ENCODE measurements at places on chromosomes 1 and 21. TPM values are rescaled to one million over a fixed set of nuclear protein-coding genes. Genes with fewer than 3 reads are reported as not detected.

Gene PKP1
- 68.9 TPM for total RNA-seq

Gene CSF1
- total RNA-seq = 6.6 TPM

Gene COG2
- 17.7 TPM for total RNA-seq

Gene CD101
- 0.46 TPM for total RNA-seq

Gene HORMAD1
- not detected for total RNA-seq

Gene SIK1
- 5.0 TPM for total RNA-seq

Gene PDE9A
- 0.19 TPM for total RNA-seq

Gene TTLL10
- total RNA-seq = not detected

Gene XCL1
- not detected for total RNA-seq

Gene ANKRD34A
- total RNA-seq = 0.70 TPM

Gene ADAMTS5
- not detected for total RNA-seq

Gene OR2T11
- not detected for total RNA-seq

Gene BSND
- total RNA-seq = not detected

Gene PYHIN1
- total RNA-seq = not detected

Gene PLPPR4
- not detected for total RNA-seq

Gene GBP2
- 0.31 TPM for total RNA-seq

Gene NCF2
- total RNA-seq = 1.5 TPM

Gene NBPF20
- total RNA-seq = 3.8 TPM

Gene ADGRB2
- total RNA-seq = 0.39 TPM

Gene BLACAT1
- 2.4 TPM for total RNA-seq

Gene LMOD1
- not detected for total RNA-seq

Gene PTPN22
- 0.39 TPM for total RNA-seq

Gene EPHX1
- total RNA-seq = 5.2 TPM

Gene VCAM1
- not detected for total RNA-seq

Gene ETS2
- total RNA-seq = 36.7 TPM

Gene FAM177B
- total RNA-seq = not detected

Gene TTC34
- total RNA-seq = under 0.01 TPM

Gene PLD5
- total RNA-seq = 10.5 TPM

Gene OVAAL
- not detected for total RNA-seq

Gene PHLDA3
- 93.4 TPM for total RNA-seq

Gene ASPM
- 27.5 TPM for total RNA-seq

Gene GBP7
- total RNA-seq = not detected

Gene LDLRAD1
- total RNA-seq = not detected

Gene LRRC3
- total RNA-seq = 1.9 TPM

Gene MORC3
- total RNA-seq = 23.8 TPM

Gene TMEM53
- total RNA-seq = 10.2 TPM

Gene TNFRSF14
- 15.1 TPM for total RNA-seq

Gene GNAI3
- total RNA-seq = 11.6 TPM

Gene GJA5
- total RNA-seq = 0.55 TPM

Gene PTPN7
- not detected for total RNA-seq

Gene ITLN2
- not detected for total RNA-seq

Gene C4BPA
- not detected for total RNA-seq

Gene DCST2
- not detected for total RNA-seq

Gene FCER1G
- total RNA-seq = not detected

Gene ARPC5
- total RNA-seq = 140 TPM

Gene OXCT2
- total RNA-seq = 3.2 TPM

Gene TACSTD2
- 54.6 TPM for total RNA-seq

Gene ATAD3C
- total RNA-seq = not detected

Gene IGSF21
- not detected for total RNA-seq

Gene TAS1R2
- total RNA-seq = not detected

Gene AMY1B
- total RNA-seq = not detected

Gene HHAT
- 1.4 TPM for total RNA-seq
